ENCODE measurements at places on chromosomes 12 and 14. TPM values are rescaled to one million over a fixed set of nuclear protein-coding genes. Genes with fewer than 3 reads are reported as not detected.

- DNase-seq: no peak
Measured at GRCh38 chr14:87756661-87757060, 236.3 kb downstream of the GALC start.

DNA sequence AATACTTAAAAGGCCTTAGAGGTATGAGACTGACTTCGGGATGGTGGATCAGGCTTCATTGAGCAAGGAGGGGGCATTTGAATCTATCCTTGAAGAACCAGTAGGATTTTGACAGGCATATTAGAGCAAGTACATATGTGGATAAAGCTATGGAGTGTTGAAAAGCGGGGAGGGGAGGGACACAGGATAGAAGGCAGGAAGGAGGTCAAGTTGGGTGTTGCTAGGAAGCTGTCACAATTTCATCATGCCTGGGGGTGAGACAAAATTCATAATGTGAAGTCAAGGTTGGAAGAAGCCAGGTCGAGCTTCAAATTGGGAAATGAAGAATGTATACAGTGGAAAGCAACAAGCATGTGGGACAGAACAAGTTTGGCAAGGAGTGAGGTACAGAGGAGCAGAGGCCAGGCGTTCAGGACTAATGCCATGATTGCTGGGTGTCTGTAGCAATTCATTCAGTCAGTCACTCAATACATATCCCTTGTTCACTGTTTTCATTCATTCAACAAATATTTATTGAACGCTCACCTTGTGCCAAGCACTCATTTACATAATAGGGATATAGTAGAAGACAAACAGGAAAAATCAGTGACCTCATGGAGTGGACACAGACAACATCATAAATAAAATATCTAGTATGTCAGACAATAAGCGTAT lies 58.3 kb upstream of the LTA4H start:
- DNase-seq: no peak

GRCh38 chr14:101254805-101255764 lies 306.2 kb upstream of the DIO3 start:
- DNase-seq: peak; percentile 2

DNA sequence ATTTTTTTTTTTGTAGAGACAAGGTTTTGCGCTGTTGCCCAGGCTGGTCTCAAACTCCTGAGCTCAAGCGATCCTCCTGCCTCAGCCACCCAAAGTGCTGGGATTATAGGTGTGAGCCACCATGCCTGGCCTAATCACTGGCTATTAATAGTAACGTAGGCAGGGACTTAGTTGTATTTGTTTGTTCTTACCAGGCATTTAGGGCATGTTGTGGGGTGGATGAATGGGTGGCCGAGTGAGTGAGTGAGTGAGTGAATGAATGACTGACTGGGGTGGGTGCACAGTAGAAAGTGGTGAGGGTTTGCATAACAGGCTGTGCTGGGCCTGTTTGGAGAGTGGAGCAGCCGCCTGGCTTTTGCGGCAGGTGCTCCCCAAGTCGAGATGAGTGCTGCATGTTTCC lies 87.0 kb downstream of the FOXN4 start:
- no peak for DNase-seq

DNA sequence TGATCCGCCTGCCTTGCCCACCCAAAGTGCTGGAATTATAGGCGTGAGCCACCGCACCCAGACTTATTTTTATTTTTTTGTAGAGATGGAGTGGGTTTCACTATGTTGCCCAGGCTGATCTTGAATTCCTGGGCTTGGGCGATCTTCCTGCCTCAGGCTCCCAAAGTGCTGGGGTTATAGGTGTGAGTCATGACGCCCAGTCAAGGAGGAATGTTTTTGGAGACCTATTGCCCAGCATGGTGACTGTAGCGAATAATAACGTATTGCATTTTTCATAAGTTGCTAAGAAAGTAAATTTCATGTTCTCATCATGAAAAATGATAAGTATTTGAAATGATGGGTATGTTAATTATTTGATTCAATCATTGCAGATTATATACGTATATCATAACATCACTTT lies 46.5 kb downstream of the TEAD4 start:
- no peak for DNase-seq

- DNase-seq: peak; percentile 92
Measured at GRCh38 chr12:47820631-47821345, 1.1 kb upstream of the HDAC7 start.

DNA sequence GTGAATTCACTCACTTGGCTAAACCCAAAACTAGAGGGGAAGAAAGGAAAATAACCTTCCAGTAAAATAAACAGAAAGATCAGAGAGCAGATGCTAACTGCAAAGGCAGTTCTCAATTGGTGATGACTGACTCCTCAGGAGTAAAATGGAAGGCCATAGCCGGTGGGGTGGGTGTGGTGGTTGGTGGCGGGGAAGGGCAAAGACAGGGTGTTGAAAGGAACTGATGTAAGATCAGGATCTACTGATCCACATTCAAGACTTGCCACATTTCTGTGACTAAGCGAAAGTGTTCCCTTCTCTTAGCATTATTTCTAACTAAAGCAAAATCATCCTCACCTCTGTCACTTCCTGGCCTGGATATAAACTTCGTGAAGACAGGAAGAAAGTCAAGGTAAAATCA lies 26.3 kb upstream of the TC2N start:
- no peak for DNase-seq

- DNase-seq: peak; percentile 59
Measured at GRCh38 chr14:35818346-35819115, 7.6 kb upstream of the BRMS1L start.

ACTR6 gene
- 21.4 TPM for total RNA-seq

GRCh38 chr12:42468341-42468821 lies 121.2 kb downstream of the PRICKLE1 start:
- no peak for DNase-seq

WSCD2 gene
- total RNA-seq: 4.2 TPM

DNA sequence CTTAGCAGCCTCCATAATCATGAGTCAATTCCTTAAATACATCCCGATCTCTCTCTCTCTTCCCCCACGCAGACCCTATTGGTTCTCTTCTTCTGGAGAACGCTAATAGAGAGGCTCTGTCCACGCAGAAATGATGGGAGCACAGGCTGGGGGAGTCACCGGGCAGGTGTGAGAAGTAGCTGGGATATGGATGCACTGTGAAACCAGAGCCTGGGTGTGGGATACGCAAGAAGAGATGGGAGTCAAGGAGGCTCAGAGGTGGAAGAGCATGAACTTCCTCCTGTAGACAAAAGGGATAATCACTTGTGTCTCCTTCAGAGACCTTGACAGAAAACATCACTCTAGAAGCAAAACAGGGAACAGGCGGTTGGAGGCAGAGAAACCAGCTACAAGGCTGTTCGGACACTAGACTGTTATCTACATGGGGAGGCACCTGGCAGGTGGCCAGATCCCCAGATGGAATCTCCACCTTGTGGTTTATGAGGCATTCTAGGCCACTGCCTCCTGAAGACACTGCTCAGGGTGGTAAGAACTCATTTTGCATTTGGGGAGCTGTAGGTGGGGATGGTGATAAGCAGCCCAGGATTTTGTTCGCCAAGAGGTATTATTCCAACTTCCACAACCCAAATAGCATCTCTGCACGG lies 7.2 kb upstream of the SELPLG start:
- DNase-seq: peak; percentile 59

- DNase-seq: peak; percentile 70
Measured at GRCh38 chr14:78530078-78530477, 359.9 kb downstream of the NRXN3 start.

CCDC38 gene
- total RNA-seq: not detected

DNA sequence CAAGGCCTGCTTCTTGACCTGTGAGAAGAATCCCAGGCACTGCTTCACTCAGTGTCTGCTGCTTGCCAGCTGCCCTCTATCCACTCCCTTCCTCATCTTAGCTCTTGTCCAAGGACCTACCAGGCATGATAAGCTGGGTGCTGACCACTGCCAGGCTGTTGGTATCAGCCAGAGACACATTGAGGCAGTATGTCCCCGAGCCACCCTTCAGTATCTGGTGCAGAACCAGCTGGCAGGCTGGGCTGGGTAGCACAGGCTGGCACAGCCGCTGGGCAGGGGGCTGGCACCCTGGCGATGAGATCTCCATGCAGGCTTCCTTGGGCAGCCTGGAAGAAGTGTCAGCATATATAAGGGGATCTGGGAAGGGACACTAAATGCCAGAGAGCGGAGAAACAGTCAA lies 10.5 kb downstream of the PMEL start:
- DNase-seq: no peak

TMTC2 gene
- total RNA-seq: 11.4 TPM

HOXC13 gene
- 0.20 TPM for total RNA-seq

GRCh38 chr12:68040450-68041075 lies 51.3 kb downstream of the IFNG-AS1 start:
- peak; percentile 86 for DNase-seq

MIP gene
- total RNA-seq: 0.08 TPM

DNA sequence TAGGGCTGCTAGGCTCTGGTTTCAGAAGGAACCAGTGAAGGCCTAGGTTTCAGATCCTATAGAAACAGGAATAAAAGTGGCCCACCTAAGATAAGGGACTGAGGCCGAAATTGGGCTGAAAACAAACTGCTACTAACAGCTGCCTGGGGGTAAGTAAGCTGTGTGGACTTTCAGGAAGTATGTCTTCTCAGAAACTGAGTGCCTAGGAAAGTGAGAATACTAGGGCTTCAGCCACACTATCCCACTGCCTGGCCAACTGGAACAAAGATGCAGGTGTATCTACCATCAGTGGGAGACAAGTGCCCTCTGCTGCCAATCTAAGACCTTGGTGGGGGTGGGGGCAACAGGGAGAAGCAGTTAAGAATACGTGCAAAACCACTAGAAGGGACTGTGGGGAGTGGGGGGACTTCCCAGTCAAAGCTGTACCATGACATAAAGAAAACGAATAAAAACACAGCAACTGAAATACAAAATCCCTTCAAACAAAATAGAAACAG lies 82.5 kb downstream of the MED13L start:
- no peak for DNase-seq

DNA sequence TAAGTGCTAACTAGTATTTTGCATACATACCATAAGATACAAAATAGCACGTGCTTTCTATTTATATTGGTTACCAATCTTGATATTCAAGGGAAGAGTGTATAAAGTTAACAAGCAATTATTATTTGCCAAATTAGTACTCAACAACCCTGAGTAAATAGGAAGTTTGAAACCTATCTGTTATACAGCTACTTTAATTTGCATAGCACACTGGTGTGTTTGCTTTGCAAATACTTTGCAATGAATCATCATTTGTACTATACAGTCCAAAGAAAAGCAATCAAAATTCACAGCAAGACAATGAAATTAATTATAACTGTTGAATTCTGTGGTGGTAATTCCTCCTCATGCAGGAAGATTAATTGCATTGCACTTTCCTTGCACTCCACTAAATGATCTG lies 469.1 kb downstream of the PRKD1 start:
- DNase-seq: no peak

ZFC3H1 gene
- 46.4 TPM for total RNA-seq

DNA sequence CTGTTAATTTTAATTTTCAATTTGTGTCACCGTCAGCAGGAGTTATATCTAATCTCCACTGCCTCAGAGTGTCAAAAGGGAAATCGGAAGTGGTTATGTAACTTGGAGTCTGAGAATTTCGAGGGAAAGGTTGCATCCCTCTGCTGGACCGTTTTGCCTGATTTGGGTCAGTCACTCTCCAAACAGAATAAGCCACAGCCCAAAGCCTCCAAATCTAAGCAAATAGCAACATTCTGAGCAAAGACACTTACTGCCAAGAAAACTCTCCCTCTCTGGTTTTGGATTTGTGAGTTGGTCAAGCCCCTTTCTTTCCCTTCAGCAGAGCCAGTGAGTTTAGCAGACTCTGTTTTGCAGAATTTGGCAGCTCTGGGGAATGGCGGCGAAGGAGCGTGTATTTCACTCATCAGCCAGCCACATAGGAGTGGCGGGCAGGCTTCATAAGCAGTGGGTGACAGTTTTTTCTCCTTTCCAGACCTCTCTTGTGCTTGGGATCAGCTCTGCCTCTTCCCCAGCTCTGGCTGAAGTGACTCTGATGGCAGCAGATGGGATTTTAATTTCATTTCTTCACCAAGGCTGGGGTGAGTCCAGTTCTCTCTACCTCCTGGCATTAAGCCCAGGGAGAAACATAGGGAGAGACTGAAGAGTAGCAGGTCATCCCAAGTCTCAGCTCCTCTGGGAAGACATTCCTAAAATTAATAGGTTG lies 218.7 kb upstream of the NOS1 start:
- no peak for DNase-seq

HOXC12 gene
- not detected for total RNA-seq

- DNase-seq: no peak
Measured at GRCh38 chr12:89231686-89232085, 120.6 kb downstream of the DUSP6 start.

MYBPC1 gene
- 3.4 TPM for total RNA-seq

DNA sequence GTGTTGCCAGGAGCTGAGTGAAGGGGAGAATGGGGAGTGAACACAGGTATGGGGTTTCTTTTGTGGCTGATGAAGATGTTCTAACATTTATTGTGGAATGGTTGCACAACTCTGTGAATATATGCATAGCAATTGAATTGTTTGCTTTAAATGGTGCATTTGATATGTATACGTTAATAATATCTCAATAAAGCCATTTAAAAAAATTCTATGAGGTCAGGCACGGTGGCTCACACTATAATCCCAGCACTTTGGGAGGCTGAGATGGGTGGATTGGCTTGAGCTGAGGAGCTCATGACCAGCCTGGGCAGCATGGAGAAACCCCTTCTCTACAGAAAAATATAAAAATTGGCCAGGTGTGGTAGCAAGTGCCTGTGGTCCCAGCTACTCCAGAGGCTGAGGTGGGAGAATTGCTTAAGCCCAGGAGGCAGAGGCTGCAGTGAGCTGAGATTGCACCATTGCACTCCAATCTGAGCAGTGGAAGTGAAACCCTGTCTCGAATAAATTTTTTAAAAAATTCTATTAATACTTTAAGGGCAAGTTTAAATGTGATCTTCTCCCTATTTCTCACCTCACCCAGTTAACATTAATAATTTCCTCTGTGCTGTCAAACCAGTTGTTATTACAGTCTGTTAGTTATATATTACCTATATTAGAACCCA lies 65.3 kb downstream of the DENND5B start:
- DNase-seq: no peak

GRCh38 chr12:25518512-25518911 lies 34.6 kb downstream of the LMNTD1 start:
- DNase-seq: no peak

OR6C2 gene
- not detected for total RNA-seq

CFAP54 gene
- total RNA-seq: 0.67 TPM

DNA sequence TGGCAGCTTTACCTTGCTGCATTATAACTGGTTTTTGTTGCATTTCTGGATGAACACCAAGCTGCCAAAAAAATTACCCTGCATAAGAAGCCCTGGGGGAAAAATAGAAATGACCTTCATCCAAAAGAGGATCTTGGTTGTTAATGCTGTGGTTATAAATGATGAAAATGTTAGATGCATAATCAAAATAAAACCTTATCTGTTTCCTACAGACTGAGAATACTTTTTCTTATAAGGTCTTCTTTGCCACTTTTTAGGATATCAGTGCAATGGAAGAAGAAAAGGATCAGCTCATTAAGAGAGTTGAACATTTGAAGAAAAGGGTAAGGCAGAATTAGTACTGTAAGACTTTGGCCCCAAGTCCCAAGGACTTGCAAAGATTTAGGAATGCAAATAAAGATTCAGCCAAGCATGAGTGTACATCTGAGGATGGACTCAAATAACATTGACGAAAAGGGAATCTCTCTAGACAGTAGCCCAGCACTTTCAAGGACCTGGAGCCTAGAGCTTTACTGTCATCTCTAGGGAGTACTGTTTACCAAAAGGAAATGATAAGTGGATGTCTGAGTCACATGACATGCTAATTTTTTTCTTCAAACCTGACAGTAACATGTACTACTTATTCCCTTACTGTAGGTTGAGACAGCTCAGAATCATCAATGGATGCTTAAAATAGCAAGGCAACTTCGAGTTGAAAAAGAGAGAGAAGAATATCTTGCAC lies 10.7 kb downstream of the IFT81 start:
- DNase-seq: no peak

- DNase-seq: no peak
Measured at GRCh38 chr12:77489331-77489970, 341.2 kb upstream of the NAV3 start.

All from hepatocyte (in vitro differentiated cells).